ENCODE measurements at places on chromosomes 5 and 9.

DNA sequence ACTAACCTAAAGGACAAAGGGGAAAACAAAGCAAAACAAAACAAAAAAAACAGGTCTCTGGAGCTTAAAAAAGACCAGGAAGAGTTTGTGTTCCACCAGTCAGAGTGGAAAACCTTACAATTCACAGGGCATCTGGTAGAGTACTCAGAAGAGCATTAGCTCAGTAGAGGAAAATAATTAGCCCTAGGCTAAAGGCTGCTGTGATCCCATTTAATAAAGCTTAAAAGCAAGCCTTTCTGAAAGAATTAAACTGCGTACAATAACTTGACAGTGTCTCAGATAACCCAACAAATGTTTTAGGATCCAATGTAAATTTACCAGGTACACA is 7.3 kb downstream of the ECM2 start:
- no peak for DNase-seq

GRCh38 chr5:126490167-126490940 is 67.1 kb downstream of the GRAMD2B start:
- no peak for DNase-seq

- no peak for DNase-seq
Observed at GRCh38 chr5:134625559-134625958, 7.1 kb downstream of the SAR1B start.

DNA sequence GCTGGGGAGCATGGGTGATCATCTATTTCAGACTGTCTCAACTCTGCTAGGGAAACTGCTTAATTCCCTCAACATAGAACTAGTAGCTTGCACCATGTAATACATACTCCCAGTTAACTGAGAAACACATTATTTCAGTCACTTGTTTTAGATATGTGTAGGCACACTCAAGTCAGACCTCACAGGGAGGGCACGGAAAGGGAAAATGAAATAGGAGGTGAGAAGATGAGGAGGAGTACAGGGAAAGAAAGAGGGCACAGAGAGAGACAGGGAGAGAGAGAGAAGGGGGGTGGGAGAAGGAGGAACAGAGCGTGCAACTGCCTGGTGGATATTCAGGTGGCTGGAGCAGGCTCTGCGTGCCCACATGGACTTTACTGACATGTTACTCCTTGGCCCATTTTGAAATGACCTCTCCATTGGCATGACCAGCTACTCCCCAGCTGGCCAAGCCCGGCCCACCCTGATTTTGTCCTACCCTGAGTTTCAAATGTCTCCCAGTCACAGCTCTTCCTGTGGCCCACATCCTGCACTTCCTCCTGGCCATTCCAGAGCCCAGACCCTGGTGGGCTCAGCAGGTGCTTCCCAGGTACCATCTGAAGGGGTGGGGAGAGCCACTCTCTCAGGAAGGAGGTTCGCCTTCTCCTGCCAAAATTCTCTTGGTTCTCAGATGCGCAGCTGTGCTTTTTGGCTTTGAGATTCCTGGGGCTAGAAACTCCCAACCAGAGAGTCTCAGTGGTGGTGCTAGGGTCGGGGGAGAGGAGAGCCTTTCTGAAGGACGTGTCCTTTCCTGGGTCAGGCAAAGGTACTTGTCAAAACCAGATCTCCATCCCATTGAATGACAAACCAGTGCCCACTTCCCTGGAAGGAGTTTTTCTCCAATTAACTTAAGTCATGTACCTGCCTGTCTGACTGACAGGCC is 229.4 kb downstream of the FSTL4 start:
- DNase-seq: no peak

DNA sequence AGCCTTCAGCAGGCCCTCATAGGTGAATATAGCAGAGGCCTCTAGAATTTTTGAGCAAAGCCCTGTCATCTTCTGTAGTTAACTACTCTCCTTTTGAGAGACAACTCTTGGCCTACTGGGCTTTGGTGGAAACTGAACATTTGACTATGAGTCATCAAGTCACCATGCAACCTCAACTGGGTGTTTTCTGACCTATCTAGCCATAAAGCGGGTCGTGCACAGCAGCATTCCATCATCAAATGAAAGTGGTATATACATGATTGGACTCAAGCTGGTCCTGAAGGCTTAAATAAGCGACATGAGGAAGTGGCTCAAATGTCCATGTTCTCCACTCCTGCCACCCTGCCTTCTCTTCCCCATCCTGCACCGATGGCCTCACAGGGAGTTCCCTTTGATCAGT is 1115.5 kb downstream of the TAF11L14 start:
- no peak for DNase-seq

DNA sequence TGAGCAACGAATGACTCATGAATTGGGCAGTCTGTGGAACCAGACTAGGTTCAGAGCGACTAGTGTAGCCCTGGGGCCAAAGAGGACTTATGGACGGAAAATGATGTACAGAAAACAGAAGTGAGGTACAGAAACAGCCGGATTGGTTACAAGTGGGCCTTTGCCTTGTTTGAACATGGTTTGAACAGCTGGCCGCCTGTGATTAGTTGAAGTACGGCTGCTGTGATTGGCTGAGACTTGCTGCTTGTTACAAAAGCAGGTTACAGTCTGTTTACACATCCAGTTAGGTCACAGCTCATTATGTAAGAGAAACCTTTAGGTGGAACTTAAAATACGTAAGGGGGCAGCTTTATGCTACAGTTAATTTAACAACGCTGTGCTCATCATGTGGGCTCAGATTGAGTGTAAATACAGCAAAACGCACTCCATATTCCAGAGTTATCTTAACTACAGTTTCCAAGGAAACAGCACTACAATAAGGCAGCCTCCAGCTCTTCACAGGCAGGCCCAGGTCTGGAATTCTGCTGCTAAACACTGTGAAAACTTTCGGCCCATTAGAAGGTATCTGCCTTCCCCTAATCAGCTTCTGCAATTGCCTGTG is 6.5 kb downstream of the AMACR start:
- peak; percentile 35 for DNase-seq

DNA sequence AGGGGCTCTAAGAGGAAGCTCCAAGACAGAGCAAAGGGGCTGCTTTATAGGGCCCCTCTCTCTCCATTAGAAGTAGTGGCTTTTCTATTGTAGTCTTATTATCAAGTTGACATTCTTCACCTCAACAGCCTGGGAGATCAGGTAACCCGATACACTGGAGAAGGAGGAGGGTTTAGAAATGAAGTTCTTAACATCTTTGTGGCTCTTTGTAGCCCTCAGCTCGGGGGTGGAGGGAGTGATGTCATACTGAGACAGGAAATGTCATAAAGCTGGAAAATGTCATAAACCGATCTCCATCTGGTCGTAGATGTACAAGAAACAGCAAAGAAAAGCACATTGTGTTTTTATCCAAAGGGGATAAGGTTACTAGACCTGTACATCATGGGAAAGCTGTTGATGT is 17.9 kb downstream of the PDZD2 start:
- DNase-seq: no peak

DNA sequence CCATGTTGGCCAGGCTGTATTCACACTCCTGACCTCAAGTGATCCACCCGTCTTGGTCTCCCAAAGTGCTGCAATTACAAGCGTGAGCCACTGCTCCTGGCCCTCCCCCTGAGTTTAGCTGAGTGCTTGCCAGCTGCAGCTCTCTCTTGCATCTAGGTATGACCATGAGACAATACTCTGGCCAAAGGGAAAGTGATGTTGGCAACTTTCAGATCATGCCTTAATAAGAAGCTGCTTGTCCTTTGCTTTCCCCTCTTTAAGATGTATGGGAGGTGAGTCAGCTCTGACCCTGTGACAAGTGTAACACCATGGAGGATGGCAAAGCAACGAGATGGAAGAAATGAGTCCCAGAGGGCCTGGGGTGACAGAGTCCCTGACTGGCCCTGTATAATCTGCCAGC is 18.7 kb upstream of the DCAF12 start:
- DNase-seq: no peak

- DNase-seq: no peak
Observed at GRCh38 chr5:15442193-15442570, 57.8 kb upstream of the FBXL7 start.

- no peak for DNase-seq
Observed at GRCh38 chr5:88154891-88155290, 113.8 kb downstream of the TMEM161B start.

- no peak for DNase-seq
Observed at GRCh38 chr5:168132241-168132641, 159.2 kb upstream of the WWC1 start.
